ENCODE measurements at places on chromosomes 1 and 21.
A peak's percentile ranks its signal among the peaks of the same experiment; 100 is the strongest.

- no peak for DNase-seq
- H3K4me3 ChIP-seq, result peak overlapping the region; percentile 42
- peak overlapping the region; percentile 18 for H3K27ac ChIP-seq
- H3K36me3 ChIP-seq, result no peaks in the 10 kb centered on the region
- H3K4me1 ChIP-seq, result peaks cover 32% of the 10 kb centered on the region
- peaks cover 34% of the 10 kb centered on the region for H3K27me3 ChIP-seq
Observed at GRCh38 chr1:30689901-30690645, 33.3 kb downstream of the MATN1 start.

GRCh38 chr1:96967311-96967710 is 245.7 kb downstream of the PTBP2 start:
- H3K27ac ChIP-seq, result no peak overlapping the region
- H3K36me3 ChIP-seq, result no peaks in the 10 kb centered on the region
- no peak for DNase-seq
- H3K4me3 ChIP-seq, result no peak overlapping the region
- peaks cover 9% of the 10 kb centered on the region for H3K4me1 ChIP-seq

- H3K27ac ChIP-seq, result no peak overlapping the region
- no peak for DNase-seq
- peaks cover 7% of the 10 kb centered on the region for H3K27me3 ChIP-seq
- peak overlapping the region; percentile 46 for H3K4me3 ChIP-seq
- H3K4me1 ChIP-seq, result peaks cover 17% of the 10 kb centered on the region
Observed at GRCh38 chr1:245234217-245235081, 79.7 kb downstream of the KIF26B start.

DNA sequence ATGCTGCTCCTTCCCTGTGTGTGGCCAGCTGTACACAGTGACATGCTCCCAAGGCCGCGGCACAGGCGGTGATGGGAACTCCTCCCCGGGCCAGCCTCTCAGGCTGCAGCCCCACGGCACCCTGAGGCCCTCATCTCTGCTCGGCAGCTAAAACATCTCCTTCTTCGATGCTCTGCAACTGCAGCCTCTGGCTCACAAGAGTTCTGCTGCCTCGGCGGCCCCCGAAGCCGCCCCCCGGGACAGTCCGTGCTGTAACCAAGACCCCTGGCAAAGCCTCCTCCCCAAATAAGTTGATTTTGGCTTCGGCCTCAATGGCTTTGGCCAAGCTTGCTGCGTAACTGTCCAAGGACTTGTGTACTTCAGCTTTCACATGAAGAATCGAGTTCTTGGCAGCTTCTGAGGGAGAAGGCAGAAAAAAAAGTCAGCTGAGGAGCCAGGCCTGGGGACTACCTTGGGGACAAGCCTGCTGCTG is 51.3 kb downstream of the GPR161 start:
- H3K27me3 ChIP-seq, result no peaks in the 10 kb centered on the region
- peaks cover 23% of the 10 kb centered on the region for H3K36me3 ChIP-seq
- H3K27ac ChIP-seq, result no peak overlapping the region

DNA sequence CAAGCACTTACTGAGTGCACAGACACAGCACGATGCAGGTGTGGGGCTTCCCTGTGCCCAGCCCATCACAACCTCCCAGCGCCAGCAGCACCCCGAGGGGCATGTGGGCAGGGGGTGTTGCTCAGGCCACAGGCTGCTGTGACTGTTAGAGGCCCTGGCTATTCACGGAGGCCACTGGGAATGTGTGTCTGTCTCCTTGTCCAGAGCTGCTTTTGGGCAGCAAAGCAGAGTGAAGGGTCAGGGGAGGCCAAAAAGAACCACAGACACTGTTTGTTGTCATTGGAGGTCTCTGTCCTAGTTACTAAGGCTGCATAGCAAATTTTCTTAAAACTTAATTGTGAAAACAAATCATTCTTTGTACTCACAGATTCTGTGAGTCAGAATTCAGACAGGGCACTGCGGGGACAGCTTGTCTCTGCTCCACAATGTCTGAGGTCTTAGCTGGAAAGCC is 49.6 kb downstream of the TNFRSF8 start:
- no peaks in the 10 kb centered on the region for H3K36me3 ChIP-seq
- no peak overlapping the region for H3K4me3 ChIP-seq
- H3K4me1 ChIP-seq, result no peaks in the 10 kb centered on the region
- H3K27me3 ChIP-seq, result no peaks in the 10 kb centered on the region
- DNase-seq, result no peak

DNA sequence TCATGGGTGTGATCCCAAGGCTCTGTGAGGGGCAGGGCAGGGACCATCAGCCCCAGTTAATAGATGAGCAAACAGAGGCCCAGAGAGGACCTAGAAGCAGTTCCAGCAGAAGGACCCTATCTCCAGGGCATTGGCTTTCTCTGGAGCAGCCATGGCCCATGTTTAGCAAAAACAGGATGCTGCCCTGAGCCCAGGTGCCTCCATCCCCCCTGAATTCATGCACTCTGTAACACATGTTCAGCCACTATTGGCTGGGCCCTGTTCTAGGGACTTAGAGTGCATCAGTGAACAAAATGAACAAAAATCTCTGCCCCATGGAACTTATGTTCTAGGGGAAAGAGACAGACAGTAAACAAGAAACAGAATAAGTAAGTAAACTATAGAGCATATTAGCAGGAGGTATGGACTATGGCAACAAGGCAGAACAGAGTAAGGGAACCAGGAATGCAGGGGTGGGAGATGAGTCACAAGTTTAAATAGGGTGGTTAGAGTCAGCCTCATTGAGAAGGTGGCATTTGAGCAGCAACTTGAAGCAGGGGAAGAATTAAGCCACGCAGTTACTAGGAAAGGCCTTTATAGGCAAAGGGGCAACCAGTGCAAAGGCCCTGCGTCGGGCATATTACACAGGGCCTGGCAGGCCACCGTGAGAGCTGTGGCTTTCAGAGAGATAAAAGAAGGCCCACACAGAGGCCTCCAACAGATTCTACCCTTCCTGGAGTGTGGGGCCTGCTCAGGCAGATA is 185.9 kb upstream of the EDN2 start:
- peaks cover 40% of the 10 kb centered on the region for H3K4me1 ChIP-seq
- DNase-seq, result no peak
- no peak overlapping the region for H3K27ac ChIP-seq

DNA sequence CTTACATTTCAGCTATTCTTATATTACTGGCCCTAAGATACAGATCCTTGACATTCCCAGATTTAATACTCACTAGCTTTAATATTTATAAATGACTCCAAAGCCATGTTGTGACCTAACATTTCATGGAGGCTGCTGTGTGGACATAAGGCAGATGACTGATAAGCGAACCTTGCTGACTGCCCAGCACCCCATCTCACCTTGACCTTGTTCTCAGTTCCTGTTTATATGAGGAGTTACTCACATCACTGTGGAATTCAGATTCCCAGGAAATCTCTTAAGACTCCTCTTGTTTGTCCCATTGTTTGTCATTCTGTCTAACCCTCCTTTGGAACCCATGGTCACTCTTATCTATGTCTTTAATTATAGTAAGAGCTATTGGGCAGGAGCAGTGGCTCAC is 21.9 kb downstream of the RAB3B start:
- peaks cover 5% of the 10 kb centered on the region for H3K4me1 ChIP-seq
- DNase-seq, result no peak
- no peak overlapping the region for H3K27ac ChIP-seq
- no peak overlapping the region for H3K4me3 ChIP-seq
- H3K27me3 ChIP-seq, result no peaks in the 10 kb centered on the region

DNA sequence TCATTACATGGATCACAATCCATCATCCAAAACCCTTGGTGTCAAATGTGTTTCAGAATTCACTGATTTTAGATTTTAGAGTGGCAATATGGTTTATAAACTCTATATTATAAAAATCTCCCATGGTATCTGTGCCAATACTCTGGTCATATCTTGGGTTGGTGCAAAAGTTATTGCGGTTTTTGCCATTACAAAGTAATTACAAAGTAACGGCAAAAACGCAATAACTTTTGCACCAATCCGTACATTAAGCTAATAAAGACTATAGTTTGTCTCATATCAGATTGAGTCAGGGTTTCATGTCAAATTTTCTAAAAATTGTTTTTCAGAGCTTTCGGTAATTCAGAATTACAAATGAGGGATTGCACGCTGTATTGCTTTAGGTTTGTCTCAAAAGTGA is 23.4 kb upstream of the NTMT2 start:
- DNase-seq, result no peak
- H3K27ac ChIP-seq, result no peak overlapping the region
- H3K27me3 ChIP-seq, result no peaks in the 10 kb centered on the region
- no peak overlapping the region for H3K4me3 ChIP-seq
- peaks cover 8% of the 10 kb centered on the region for H3K4me1 ChIP-seq

DNA sequence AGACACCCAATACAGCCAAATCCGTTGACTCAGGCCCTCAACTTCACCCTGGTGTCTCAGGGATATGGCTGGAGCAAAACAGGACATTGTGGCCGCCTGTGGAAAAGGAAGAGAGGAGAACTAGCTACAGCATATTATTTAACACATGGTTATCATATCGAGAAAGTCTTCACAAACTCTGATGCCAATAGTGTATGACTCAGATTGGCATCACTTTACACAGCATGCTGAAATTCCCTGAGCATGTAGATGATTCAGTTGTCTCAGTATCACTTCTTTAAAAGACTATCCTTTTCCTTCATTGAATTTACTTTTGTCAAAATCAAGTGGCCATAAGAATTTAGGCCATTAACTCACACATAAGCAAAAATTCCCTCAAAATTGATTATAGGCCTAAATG is 20.1 kb downstream of the HSD3B2 start:
- H3K27me3 ChIP-seq, result peaks cover 11% of the 10 kb centered on the region
- no peak overlapping the region for H3K27ac ChIP-seq
- no peaks in the 10 kb centered on the region for H3K4me1 ChIP-seq
- H3K36me3 ChIP-seq, result no peaks in the 10 kb centered on the region
- DNase-seq, result no peak

DNA sequence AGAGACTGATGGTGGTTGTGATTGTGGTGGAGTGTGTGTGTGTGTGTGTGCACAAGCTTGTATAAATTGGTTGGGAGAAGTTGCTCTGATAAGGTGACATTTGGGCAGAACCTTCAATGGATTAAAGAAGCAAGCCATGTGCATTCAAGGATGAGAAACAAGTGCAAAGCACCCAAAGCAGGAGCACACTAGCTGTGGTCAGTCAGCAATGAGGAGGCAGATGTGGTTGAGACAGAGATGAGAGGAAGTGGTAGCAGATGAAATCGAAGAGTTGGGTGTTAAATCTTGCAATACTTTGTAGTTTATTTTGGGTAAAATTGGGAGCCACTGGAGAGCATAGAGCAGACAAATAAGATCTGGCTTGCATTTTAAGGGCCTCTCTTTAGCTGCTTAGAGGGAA is 4.4 kb upstream of the PGBD5 start:
- no peaks in the 10 kb centered on the region for H3K36me3 ChIP-seq
- no peak for DNase-seq
- H3K4me3 ChIP-seq, result no peak overlapping the region
- H3K27ac ChIP-seq, result no peak overlapping the region

DNA sequence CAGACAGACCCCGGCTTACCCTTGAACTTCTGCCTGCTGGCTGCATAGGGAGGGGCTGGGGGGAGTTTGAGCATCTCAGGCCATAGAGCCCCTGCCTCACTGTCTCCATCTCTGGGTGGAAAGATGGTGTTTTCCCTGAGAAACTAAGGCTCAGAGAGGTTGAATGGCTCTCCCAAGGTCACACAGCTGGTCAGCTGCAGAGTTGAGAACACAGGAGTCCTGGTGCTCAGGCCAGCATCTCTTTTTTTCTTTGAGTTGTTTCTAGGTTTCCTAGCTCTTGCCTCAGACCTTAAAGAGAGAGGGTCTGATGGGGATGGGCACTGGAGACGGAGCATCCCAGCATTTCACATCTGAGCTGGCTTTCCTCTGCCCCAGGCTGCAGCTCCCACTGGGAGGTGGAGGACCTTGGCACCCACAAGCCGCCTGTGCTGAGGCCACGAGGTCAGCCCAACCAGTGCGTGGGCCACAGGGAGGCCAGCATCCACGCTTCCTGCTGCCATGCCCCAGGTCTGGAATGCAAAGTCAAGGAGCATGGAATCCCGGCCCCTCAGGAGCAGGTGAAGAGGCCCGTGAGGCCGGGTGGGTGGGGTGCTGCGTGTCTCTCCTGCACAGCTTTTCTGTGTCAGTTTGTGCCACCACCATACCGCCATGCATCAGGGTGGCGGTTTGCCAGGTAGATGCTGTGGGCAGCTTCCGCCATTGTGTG is 21.8 kb downstream of the PCSK9 start:
- H3K36me3 ChIP-seq, result peaks cover 7% of the 10 kb centered on the region
- H3K27ac ChIP-seq, result no peak overlapping the region
- H3K4me3 ChIP-seq, result no peak overlapping the region

DNA sequence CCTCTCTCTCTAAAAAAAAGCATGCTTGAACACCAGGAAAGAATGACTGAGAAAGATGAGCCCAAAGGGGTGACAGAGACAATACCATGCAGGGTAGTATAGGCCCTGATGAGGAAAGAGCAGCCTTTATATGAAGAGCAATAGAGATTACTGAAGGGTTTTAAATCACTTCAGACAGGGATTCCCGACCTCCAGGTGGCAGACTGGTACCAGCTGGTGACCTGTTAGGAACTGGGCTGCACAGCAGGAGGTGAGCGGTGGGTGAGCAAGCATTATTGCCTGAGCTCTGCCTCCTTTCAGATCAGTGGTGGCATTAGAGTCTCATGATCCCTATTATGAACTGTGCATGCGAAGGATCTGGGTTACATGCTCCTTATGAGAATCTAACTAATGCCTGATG is 30.8 kb upstream of the GTF2B start:
- DNase-seq, result no peak
- H3K36me3 ChIP-seq, result peaks cover 50% of the 10 kb centered on the region
- no peak overlapping the region for H3K4me3 ChIP-seq
- no peaks in the 10 kb centered on the region for H3K4me1 ChIP-seq

- no peak for DNase-seq
- H3K36me3 ChIP-seq, result no peaks in the 10 kb centered on the region
- no peaks in the 10 kb centered on the region for H3K4me1 ChIP-seq
- H3K27ac ChIP-seq, result no peak overlapping the region
- no peak overlapping the region for H3K4me3 ChIP-seq
Observed at GRCh38 chr21:35963920-35964451, 96.3 kb downstream of the SETD4 start.

GRCh38 chr1:4284976-4285375 is 369.4 kb upstream of the AJAP1 start:
- H3K27ac ChIP-seq, result no peak overlapping the region
- H3K4me1 ChIP-seq, result no peaks in the 10 kb centered on the region
- DNase-seq, result no peak
- H3K36me3 ChIP-seq, result no peaks in the 10 kb centered on the region

DNA sequence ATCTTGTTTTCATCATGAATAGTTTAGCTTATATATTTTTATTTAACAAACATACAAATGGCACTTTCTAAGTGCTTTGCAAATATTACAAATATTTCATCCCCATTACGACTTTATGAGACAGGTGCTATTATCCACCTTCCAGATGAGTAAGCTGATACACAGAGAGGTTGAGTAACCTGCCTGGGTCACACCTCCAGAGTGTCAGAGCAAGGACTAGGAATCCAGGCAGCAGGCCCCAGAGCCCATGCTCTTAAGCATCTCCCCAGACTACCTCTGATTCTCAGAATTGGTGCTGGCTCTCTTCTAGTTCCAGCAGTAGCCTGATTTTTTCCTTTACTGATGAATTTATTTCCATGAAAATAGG is 40.0 kb downstream of the EPHB2 start:
- peak overlapping the region; percentile 90 for H3K27ac ChIP-seq
- no peaks in the 10 kb centered on the region for H3K27me3 ChIP-seq
- DNase-seq, result no peak
- peaks cover 40% of the 10 kb centered on the region for H3K4me1 ChIP-seq
- no peak overlapping the region for H3K4me3 ChIP-seq
- no peaks in the 10 kb centered on the region for H3K36me3 ChIP-seq
